Right ventricle myocardium inferior (tissue), 1 donor: ENCODE measurements at places on chromosomes 5 and 9.

DNA sequence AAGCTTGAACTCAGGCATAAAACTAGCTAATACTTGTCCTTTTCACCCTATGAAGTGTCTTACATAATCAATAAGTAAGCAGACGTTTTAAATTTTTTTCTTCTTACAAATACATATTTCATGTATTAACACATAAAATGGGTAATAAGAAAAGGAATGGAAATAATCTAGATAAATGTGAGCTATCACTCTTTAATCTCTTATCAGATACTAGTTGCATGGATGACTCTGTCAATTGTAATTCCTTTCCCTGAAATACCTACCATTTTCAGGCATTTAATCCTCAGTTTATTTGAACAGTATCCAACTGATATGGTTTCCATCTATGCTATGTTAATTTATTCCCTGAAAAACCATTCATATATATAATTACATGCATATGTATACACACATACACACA is 166.0 kb upstream of the RGS7BP start:
- no peak for DNase-seq

DNA sequence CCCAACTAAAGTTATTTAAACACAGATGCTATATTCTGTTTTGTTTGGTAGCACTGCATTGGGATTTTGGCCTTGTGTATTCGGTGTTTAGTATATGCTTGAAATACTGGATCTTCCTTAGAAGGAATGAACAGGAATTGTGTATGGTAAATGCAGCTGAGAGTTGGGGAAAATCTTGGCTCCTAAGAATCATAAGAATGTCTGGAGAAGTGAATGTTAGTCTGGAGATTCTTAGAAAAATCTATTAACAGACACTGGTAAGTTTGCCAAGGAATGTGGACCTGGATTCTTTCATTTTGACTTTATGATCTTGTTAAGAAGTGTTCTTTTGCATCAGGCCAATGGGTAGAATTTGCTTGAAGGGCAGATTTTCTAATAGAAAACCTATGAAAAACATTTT is 38.9 kb downstream of the SNX30 start:
- DNase-seq, result no peak

- no peak for DNase-seq
Observed at GRCh38 chr5:138660051-138660572, 84.9 kb upstream of the HSPA9 start.

GRCh38 chr5:3517348-3517747 is 78.3 kb upstream of the IRX1 start:
- no peak for DNase-seq

- DNase-seq, result no peak
Observed at GRCh38 chr5:7592910-7593309, 197.0 kb downstream of the ADCY2 start.

DNA sequence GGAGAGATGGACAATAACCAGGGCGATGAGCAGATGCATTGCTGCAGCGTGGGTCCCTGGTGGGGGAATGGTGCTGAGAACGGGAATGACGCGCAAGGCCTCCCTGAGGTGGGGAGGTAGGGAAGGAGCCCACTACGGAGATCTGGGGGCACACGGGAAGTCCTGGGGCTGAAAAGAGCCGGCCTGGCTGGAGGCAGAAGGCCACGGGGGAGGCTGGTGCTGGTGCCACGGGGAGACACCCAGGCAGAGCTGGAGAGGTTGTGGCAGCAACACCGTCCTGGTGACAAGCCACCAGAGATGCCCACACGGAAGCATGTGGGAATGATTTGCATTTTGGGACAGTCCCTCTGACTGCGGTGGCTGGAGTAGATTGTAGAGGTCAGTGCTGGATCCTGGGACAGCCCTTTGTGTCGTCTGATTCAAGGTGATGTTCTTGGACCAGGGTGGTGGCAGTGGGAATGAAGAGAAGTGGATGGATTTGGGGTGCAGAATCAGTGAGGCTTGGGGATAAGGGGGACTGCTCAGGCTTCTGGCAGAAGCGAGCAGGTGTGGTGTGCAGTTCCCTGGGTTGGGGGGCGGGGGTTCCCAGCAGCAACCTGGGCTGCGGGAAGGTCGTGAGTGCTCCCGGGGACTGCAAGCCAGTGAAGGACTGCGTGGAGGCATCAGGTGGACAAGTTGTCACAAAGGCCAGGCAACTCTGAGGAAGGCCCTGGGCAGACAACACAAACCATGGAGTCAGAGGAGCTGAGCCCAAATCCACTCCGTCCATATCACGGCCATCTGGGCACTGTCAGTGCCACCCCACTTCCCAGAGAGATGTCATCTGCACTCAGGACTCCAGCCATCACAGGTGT is 25.2 kb upstream of the CNOT6 start:
- DNase-seq, result no peak

- no peak for DNase-seq
Observed at GRCh38 chr9:126819482-126819881, 14.6 kb downstream of the ZBTB43 start.

DNA sequence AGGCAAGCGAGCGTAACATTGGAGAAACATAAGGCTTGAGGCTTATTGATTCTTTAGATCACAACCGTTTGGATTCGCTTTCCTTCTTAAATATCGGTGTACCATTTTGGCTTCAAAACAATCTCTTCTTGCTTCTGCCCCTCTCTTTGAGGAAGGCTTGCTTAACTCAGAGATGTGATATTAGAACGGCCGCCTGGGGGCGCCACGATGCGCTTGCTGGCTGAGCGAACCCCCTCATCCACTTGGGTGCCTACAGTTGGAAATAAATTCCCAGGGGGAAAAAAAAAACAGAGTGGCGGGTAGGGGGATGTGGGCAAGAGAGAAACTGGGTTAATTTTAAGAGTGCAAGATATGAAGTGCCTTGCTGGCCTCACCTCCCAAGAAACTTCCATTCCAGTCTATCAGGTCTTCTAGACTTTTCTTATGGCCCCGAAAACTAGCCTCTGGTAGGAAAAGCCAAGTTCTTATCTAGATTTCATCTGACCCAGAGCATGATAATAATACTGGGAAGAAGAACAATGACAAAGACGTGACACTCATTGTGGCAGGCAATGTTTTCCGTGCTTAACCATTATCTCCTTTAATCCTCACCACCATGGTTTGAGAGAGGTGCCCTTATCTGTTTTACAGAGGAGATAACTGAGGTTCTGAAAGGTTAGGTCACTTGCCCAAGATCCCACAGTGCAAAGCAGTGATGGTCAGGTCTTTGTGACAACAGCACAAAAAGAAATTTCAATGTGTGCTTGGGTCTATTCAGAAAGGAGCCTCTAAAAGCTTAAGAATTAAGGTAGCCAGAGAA is 115.8 kb downstream of the DPYSL3 start:
- DNase-seq, result no peak
